ENCODE measurements at places on chromosomes 2 and 18.

- no peak for DNase-seq
Measured at GRCh38 chr18:52288403-52289004, 51.5 kb upstream of the DCC start.

DNA sequence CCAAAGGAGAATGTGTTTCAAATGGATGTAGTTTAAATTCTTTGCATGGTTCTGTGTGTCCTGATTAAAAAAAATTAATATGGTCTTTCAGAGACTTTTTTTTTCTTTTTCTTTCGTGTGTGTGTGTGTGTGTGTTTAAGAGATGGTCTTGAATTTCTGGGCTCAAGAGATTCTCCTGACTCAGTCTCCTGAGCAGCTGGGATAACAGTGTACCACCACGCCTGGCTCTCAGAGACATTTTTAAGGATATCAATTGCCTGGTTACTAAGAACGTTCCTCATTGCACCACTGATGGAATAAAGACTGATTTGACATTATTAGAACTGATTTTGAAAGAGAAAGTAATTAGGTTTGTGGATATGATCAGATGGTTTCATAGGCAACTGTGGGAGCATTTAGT, 163.8 kb upstream of the SMAD7 start:
- DNase-seq, result no peak

DNA sequence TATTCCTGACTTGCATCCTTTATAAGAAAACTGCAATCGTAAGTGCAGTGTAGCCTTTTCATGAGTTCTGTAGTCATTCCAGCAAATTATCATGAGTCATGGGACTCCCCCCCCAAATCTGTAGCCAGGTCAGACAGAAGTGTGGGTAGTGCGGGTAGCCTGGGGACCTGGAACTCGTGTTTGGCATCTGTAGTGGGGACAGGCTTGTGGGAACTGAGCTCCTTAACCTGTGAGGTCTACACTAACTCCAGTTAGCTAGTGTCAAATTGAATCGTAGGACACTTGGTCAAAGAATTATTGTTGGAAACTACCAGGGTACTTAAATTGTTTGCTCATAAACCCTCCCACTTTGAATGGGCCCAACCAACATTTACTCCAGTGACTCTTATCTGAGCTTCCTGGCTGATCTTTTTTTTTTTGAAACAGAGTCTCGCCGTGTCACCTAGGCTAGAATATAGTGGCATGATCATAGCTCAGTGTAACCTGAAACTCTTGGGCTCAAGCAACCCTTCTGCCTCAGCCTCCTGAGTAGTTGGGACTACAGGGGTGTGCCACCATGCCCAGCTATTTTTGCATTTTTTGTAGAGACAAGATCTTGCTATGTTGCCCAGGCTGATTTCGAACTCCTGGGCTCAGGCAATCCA, 12.4 kb downstream of the PFN4 start:
- no peak for DNase-seq

- no peak for DNase-seq
Measured at GRCh38 chr2:226915846-226916360, 80.0 kb downstream of the RHBDD1 start.

DNA sequence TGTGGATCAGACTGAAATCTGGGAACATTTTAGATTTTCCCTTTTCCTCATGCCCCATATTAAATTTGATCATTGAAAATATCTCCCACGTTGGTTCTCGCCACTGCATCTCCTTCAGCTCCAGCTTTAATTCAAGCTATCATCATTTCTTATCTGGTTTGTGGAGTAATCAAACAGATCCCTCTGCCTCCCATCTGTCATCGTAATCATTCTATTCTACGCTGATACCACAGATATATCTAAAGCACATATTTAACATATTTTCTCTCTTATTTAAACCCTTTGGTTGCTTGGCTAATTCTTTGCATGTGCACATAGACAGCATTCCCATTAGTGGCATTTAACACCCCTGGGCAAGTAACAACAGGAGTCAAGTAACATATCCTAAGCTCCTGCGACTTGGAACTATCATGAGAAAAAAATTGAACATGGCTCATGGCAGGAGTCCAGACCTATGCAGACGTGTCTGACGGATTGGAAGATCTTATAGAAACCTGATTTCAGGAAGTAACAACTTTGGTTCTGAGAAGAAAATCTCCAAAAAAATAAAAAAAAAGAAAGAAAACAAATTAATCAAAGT, 158.8 kb upstream of the KYNU start:
- no peak for DNase-seq

DNA sequence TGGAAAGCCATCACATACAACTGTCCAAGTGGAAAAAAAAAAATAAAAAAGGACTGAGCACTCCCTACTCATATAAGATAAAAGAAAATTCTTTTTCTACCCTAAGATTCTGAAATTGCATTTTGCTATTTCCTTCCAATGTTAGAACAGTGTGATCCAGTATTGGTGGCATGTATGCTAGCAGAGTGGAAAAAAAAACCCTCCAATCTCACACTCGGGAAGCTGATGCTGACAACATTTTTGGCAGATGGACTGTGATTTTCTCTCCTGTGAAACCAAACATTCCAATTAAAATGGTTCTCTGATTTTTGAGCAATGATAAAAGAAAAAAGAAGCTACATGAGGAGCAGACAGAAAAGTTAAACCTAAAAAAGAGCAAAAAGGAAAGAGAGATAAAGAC, 419.8 kb downstream of the DPP10 start:
- no peak for DNase-seq

DNA sequence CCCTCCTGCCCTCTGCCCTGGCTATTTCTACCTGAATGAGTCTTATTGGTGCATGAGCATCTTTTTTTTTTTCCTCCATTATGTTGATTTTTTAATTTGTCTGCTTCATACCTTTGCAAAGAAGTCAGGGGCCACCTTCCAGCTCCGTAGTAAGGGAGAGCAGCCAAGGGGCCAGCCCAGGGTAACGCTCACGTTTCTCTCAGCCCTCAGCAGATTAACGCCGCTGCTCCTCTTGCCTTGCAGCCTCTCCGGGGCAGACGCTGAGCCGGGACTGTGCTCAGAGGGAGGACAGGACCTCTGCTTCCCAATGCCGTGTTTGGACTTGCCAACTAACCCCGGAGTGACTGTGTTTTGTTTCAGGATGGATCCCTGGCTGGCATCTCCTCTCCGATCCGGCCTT, 241.7 kb downstream of the ATAD2B start:
- no peak for DNase-seq

Measured in stimulated activated naive CD4-positive, alpha-beta T cell treated with Interleukin-2 at 50 U/mL for 16 hours (primary cell).